ENCODE measurements at places on chromosomes 13 and 19.
A peak's percentile ranks its signal among the peaks of the same experiment; 100 is the strongest.

GRCh38 chr13:33233547-33233946, 52.0 kb downstream of the STARD13 start:
- no peak for DNase-seq

- no peak for DNase-seq
These were observed 134.3 kb upstream of the SLITRK5 start for GRCh38 chr13:87536899-87537298.

GRCh38 chr13:102799426-102800144, 666 bp downstream of the BIVM start:
- DNase-seq, result no peak

GRCh38 chr13:96696389-96696900, 297.8 kb downstream of the OXGR1 start:
- DNase-seq, result no peak

DNA sequence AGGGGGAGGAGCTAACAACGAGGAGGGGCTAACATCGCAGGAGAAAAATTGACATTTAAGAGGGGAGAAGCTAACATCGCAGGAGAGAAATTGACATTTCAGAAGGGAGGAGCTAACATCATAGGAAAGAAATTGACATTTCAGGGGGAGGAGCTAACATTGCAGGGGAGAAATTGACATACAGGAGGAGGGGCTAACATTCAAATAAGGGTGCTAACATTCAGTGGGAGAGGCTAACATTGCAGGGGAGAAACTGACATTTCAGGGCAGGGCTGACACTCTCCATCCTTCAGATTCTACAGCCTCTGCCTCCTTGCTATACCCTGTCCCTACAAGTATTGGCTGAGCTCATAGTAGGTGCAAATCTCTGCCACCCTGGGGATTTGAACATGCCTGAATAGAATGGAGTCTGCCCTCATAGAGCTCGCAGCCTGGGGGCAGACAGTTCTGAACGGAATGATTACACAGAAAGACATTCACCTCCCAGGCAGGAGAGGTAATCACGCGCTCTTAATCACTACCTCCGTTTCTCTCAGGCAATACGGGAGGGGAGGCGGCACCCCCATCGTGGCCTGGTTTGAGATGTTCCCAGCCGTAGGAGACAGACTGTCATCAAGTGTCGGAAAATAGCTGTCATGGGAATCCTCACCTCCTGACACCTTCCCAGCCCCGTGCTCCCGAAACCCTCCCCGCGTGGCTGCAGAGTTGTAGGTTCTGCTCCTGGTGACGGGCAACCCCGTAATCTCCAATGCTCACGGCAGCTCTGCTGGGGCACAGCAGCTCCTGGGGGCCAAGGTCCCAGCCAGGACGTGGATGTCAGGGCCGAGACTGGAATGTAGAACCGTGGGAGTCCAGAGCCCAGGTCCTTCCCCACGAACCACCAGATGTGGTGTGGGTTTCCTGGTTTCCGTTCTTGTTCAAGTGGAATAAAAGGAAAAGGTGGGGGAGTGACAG, 9.5 kb downstream of the GPR32 start:
- DNase-seq, result no peak

GRCh38 chr13:21338156-21338555, 120.9 kb downstream of the ZDHHC20 start:
- DNase-seq, result no peak

GRCh38 chr13:93963266-93964145, 516.0 kb downstream of the DCT start:
- no peak for DNase-seq

- DNase-seq, result no peak
These were observed 644.7 kb upstream of the KLF12 start for GRCh38 chr13:74778946-74779345.

DNA sequence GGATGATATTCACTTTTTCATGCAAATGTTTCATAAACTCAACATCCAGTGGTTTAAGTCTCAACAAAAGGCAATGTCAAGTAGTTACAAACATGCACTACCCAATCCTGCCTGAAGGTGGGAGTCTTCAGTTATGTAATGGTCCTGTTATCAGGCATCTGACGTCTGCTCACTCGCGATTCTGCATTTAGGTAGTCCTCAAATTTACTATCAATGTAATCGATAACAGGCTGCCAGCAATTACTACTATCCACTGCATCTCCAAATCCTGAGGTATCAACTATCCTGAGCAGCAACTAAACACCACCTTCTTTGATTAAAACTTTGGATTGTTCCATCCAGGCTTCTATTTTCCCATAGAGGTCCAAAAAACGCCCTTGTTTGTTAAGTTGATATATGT, 51.2 kb downstream of the NLRP12 start:
- peak; percentile 54 for DNase-seq

DNA sequence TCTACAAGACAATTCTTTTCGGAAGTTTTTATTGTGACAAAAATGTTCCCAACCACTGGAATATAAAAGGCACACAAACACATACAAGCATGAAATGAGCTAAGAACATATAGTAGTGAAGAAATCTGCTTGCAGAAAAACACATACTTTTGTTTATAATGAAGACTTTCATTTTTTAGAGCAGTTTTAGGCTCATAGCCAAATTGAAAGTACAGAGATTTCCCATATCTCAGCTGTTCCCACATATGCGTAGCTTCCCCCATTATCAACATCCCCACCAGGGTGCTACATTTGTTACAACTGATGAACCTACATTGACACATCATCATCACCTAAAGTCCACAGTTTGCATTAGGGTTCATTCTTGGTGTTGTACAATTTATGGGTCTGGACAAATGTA, 249.4 kb downstream of the KCTD12 start:
- DNase-seq, result no peak

DNA sequence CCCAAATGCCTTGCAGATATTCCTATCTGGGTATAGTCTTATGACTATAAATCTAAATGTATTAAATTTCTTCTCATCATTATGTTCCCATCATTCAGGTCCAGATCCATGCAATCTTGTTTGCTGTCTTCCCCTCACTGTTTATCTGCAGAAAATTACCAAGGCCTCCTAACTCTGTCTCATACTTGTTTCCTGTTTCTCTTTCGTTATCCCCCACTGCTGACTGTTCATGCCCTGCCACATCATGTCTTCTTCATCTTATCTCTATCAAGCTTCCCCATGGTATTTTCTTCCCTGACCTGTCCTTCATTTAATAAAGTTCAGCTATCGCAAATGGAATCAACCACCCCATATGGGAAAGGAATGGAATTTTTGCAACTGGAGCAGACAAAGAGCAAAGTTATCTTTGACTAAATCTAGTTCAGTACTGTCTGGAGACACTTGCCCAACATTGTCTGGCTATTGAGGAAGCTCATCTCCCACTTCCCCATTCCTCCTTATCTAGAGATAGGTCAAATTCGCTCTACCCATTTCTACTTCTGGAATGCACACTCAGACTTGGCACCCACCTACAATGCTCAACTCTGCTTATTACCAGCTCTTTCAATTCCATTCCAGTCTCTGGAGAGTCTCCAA, 1358.1 kb downstream of the EFNB2 start:
- DNase-seq, result no peak

GRCh38 chr19:18960370-18960769, 19.4 kb upstream of the HOMER3 start:
- no peak for DNase-seq

DNA sequence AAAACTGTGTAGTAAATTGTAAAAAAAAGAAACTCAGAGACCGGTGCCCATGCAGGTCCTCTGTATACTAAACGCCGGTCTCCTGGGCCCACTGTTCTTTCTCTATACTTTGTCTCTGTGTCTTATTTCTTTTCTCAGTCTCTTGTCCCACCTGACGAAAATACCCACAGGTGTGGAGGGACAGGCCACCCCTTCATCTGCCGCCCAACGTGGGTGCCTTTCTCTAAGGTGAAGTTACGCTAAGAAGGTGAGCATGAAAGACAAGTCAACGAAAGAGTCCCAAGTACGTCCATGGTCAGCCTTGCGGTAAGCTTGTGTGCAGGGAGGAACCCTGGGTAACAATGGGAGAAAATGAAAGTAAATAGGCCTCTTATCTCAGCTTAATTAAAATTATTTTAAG, 48.0 kb upstream of the WASF3 start:
- no peak for DNase-seq

DNA sequence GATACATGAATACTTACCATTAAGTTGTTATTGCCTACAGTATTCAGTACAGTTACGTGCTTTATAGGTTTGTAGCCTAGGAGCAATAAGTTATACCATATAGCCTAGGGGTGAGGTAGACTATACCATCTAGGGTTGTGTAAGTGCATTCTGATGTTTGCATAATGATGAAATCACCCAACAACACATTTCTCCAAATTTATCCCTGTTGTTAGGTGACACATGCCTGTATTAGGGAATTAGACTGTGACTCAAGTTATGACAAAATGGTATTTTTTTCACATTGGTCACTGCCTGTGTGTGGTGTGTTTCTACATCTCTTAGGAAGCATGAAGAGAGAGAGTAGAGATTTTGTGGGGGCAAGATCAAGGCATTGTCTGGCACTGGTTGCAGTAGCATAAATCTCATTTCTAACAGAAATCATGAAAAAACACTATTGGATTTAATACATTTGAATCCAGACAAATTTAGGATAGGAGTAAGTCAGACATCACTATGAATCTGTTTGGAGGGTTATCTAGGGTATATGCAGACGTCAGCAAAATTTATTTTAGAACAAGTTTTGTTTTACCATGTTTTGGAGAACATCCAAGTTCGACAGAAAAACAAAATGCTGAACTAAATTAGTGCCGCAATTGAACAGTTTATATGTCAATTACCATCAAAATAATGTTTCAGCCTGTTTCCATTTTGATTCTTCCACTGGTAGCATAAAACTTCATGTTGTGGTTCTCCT, 332.1 kb downstream of the LMO7 start:
- DNase-seq, result no peak

GRCh38 chr13:27321468-27322431, 51.1 kb downstream of the RASL11A start:
- no peak for DNase-seq

GRCh38 chr13:46621792-46622629, 69.0 kb downstream of the LRCH1 start:
- DNase-seq, result no peak

DNA sequence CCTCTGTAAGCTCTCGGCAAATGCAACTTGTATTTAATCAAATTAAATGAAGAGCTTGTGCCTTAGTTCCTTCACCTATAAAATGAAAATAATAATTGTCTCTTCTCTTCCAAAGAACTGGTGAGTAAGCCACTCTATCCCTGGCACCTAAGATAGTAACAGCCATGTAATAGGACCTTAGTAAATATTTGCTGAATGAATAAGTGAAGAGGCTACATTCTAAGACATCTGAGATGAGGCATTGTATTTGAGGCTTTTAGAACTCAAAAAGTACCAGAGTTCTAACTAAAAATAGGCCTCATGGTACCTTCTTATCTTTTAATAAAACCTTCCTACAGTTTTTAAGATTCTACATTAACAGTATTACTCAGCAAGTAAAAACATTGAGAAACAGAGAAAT, 17.3 kb upstream of the DCLK1 start:
- DNase-seq, result no peak

DNA sequence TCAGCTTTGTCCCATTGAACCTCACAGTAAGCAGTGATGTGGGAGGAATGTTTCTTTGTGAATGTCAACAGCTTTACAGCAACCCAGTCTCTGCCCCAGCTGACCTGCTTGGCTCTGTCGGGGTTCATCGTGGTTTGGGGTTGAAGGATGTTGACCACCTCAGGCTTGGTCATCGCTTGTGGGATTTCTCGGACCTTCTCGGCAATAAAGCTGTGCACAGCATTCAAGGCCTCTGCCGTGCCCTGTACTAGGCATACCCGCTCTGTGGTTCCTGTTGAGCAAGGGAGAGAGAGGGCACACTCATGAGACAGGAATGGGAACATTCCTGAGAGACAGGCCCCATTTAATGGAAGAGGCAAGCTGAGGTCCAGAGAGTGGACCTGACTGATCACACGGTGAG, 20.0 kb downstream of the NOVA2 start:
- no peak for DNase-seq

DNA sequence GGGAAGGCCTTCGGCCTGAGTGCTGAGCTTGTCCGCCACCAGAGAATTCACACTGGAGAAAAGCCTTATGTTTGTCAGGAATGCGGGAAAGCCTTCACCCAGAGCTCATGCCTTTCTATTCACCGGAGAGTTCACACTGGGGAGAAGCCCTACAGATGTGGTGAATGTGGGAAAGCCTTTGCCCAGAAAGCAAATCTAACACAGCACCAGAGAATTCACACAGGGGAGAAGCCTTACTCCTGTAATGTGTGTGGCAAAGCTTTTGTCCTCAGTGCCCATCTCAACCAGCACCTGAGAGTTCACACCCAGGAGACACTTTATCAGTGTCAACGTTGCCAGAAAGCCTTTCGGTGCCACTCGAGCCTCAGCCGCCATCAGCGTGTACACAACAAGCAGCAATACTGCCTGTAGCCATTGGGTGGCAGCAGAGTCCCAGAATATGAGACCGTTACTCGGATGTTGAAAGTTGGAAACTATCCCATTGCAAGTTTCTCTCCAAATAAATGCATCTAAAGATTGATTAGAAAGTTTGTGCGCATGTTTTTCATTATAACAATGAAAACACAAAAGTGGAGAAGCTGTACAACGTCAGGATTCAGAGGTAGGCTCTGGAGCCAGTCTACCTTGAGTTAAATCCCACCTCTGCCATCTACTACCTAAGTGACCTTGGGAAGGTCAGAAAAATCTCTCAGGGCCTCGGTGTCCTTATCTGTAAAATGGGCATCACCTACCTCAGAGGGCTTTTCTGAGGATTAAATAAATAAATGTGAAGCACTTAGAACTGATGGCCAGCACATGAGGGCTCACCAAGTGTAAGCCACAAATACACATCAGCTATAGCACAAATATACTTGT, 21.1 kb downstream of the ZNF473 start:
- peak; percentile 68 for DNase-seq

GRCh38 chr13:52127378-52127777, 1.5 kb downstream of the NEK5 start:
- no peak for DNase-seq

GRCh38 chr13:47858042-47859025, 142.7 kb downstream of the SUCLA2 start:
- DNase-seq, result no peak
